ENCODE measurements at places on chromosomes 6 and 20.

DNA sequence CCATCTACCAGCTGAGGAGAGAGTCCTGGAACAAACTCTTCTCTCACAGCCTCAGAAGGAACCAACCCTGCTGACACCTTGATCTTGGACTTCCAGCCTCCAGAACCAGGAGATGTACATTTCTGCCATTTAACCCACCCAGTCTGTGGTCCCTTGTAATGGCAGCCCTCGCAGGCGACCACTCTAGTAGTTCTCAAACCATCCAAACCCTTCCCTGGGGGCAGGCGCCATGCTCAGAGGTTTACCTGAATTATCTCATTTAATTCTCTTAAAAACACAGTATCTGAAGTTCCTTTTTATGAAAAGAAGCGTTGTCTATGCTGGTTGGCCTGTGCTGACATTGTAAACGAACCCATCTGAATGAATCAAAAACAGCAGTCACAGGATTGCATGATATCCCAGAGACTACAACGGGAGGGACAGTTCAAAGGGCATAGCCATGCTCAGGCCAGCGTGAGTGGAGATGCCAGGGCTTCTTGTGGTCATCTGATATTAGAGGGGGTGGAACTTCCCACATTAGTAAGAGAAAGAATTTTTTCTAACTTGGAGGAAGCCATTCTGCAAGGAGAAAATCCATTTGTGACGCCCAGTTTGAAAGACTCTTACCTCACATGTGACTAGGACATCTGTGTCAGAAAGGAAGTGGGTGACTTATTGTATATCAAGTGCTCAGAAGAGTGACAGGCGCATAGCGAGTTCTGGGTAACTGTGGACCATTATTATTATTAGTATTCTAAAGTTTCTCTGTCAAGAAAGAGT lies 17.2 kb upstream of the TAGAP start:
- no peak for DNase-seq

DNA sequence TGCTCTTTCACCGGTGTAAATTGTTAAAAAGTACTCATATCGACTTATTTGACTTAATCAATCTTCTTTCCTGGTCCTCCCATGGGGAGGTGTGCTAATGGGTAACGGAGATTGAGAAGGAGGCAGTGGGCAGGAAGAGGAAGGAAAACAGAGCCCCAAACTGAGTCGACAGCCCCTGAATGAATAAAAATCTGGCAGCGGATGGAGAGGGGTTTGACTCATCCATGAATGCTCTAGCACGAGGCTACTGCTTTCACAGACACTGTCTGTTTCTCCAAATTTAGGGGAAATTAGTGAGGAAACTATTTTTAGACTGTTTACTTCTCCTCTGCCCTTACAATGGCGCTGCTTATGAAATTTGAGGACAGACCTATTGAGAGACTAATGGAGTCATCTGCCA lies 142.2 kb upstream of the ATXN1 start:
- no peak for DNase-seq

- DNase-seq: no peak
Measured at GRCh38 chr6:75089151-75089897, 116.5 kb downstream of the COL12A1 start.

GRCh38 chr6:20479526-20479925 lies 54.7 kb upstream of the CDKAL1 start:
- no peak for DNase-seq

DNA sequence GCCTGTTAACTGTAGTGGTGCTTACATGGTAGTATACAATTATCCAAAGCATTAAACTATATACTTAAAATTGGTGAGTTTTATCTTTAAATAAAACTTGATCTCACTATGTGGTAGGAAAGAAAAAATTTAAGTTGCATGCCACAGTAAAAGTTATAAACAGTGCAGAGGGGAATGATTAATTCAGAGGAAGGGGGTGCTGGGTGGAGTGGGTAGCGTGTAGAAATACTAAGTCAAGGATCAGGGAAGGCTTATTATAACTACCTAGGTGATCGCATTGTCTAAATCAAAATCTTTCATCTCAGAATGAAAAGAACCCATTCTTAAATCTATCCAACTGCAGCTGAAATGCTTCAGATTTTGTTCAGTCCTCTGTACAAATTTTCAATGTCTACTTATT lies 428.3 kb downstream of the ADGRB3 start:
- DNase-seq: no peak

DNA sequence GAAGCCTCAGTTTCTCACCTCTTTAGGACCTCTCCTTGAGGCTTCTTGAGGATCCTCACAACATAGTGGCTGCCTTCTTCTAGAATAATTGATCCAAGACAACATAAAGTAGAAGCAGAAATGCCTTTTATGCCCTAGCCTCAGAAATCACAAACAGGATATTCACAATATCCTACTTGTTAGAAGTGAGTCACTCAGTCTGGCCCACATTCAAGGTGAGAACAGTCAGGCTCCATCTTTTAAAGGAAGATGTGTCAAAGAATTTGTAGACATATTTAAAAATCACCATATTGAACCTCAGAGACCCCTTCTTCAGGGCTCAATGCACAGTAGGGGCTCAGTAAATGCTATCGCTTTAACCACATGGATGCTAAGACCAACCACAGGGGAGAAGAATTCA lies 20.8 kb upstream of the FAM83D start:
- no peak for DNase-seq

DNA sequence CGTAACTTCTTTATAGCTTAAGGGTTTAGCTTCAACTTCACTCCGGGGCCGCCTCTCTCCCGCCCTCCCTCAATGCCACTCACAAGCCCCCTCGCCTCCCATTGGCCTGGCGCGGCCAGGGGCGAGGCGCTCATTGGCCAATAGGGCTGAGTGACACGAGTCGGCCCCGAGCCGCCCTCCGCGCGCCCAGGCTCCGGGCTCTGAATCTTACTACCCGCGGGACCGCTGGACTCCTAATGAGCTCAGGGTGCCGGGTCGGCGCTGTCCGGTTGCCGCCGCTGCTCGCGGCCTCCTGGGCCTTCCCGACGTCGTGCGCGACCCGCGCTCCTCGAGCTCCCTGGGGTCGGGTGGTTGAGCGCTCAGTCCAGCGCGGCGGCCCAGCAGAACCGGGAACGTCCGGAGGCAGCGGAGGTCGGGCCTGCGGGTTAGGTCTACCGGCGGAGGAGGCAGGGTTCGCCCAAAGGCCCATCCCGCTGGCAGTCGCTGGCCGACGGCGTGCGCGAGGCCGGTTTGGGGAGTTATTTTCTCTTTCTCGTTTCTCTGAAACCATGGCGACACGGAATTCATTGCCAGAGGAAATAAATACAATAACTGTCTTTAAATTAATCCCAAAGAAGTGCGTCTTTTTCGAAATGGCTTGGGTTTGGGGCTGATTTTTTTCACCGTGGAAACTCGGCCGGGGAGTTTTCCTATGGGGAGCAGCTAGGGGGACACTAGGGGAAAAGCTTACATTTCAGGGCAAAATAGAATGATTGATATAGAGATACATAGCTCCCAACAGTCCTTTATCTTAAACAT lies at the start of gene SIM1:
SIM1 (minus strand) TSS at position 19 of the 798 bp plus-strand sequence. CDS start 1,453 bp downstream, outside the sequence.
- no peak for DNase-seq

- DNase-seq: no peak
Measured at GRCh38 chr20:53253668-53254067, 281.5 kb downstream of the TSHZ2 start.

DNA sequence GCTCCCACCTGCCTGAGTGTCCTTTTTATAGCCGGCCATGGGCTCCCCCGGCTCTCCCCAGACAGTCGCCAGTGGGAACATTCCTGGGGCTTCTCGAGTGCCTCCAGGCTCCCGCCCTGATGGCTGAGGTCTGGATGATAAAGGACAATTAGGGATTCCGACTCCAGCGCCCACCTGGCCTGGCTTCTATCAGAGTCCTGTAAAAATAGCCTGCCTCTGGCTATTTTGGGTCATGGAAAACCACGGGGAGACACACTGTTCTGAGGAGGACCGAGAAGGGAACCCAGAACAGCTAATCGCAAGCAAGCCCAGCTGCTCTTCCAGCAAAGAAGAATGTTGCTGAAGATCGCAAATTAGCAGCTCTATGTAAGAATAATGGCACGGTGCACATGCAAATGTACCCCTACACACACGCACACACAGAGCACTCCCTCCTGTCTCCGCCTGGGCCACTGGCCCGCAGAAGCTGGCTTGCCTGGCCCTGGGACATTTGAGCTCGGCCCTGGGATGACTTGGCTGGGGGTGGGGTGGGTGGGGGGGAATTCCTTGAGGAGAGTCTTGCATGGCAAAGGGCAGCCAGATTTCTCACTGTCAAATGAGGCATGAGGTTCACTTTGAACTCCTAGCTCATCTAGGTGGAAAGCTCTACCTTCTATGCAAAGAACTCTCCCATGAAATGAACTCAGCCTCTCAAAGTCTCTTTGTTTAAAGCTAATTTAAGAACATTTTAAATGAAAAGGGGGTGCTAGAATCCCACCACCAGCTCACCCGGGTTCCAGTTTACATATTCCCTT lies 55.3 kb downstream of the CTCFL start:
- DNase-seq: no peak

GRCh38 chr20:44457016-44457415 lies 18.7 kb upstream of the TTPAL start:
- no peak for DNase-seq

DNA sequence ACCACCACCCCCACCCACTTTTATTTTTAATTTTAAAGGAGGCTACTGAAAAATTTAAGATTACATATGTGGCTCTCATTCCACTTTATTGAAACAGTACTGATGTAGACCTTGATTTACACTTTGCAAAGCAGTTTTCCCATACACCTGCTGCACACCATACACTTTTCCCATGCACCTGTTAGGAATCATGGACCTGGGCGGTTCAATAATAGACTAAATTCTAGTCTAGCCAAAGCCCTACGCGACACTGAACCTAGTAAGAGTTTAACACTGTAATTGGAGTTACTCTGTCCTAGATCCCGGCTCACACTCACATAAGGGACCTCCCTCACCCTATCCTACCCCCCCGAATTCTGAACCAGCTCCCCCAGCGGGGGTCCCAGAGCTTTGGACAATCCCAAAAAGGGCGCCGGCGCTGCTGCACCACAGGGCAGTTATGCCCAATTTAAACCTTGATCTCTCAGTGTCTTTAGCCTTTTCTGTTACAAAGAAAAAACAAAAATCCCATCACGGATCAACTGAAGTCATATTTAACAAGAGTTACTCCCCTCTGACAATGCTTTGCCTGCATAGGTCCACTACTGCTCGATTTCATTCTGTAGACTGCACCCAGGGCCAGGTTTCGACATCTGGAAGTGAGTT lies 2.4 kb upstream of the GCLC start:
- DNase-seq: no peak

DNA sequence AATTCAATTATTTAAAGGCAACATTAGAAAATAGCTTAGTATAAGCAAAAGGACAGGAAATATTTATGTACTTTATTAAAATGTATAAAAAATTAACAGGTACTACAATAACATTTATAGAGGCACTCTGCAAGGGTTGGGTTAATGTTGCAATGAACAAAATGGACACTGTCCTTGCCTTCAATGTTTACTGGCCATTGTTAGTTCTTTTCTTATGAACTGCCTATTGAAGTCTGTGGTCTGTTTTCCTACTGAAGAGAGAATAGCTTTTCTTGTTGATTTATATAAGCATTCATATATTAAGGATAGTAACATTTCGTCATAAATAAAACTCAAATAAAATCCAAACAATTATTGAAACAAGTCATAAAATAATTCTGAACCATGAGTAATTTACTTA lies 135.3 kb upstream of the BEND6 start:
- DNase-seq: no peak

GRCh38 chr6:49514571-49515484 lies 15.1 kb downstream of the GLYATL3 start:
- no peak for DNase-seq

GRCh38 chr6:114040871-114041270 lies 69.9 kb upstream of the HDAC2 start:
- DNase-seq: no peak

DNA sequence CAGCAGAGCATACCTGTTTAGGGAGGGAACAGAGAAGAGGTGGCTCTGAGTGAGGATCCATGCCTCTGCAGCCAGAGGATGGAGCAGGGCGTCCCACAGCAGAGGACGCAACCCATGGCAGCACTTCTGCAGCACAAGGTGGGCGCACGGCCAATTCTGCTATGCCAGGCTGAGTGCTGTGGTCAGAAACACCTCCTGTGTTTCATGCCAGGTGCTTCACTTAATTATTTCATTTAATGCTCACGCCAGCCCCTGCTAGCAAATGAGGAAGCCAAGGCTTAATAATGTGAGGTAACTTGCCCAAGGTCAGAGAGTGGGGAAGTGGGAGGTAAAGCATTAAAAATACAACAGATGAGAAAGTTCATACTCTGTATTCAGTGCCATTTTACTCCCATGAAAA lies 68.5 kb upstream of the PTGIS start:
- DNase-seq: no peak

GRCh38 chr6:149053848-149054558 lies 263.5 kb upstream of the TAB2 start:
- no peak for DNase-seq

- no peak for DNase-seq
Measured at GRCh38 chr20:14197097-14197496, 140.3 kb downstream of the FLRT3 start.

GRCh38 chr6:139249395-139249794 lies 42.4 kb downstream of the TXLNB start:
- no peak for DNase-seq

DNA sequence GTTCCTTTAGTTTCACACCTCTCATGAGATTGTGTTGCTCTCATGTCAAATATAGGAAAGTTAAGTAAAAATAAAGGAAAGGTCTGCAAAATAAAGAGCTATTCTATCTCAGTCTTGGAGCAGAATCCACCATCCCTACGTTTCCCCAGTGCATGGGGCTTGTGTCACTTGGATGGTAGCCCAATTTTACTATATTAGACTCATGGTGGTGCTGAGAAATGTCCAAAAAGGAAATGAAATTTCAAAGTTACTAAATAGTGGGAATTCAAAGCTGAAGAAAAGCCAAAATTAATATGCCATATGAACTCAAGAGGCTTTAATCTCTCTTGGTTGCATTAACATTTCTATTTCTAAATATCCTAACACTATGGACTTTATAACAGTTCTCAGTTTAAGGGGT lies 1283.3 kb upstream of the GJE1 start:
- DNase-seq: no peak

DNA sequence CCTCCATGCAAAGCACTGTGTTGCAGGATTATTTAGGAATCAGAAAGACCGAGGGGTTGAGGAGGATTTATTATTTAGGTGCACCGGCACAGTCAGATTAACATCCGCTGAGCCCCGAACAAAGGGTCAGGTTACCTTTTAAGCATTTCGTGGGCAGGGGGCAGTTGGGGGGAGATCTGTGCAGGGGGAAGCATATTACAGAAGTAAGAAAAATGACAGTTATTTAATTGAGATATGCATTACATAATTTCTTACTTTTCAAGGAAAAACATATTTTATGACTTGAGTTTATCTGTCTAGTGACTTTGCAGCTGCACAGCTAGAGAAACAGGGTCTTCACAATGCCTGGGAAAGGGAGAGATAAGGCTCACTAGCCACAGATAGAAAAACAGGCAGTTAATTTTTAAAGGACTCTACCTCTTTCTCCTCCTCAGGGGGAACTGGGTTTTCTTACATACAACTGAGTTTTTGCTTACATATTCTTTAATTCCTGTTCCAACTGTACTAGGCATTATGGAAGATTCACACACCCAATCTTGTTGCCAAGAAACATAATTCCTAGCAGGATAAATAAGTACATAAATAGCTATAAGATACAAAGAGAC lies 1.7 kb upstream of the HINT3 start:
- DNase-seq: no peak

Data from stimulated activated CD4-positive, alpha-beta T cell treated with anti-CD3 and anti-CD28 coated beads, Interleukin-1b, Interleukin-23, amount 100 ng/mL, for 1 hour (primary cell).